HCT116 (cell line): ENCODE measurements at places on chromosomes 3 and 15. TPM values are rescaled to one million over a fixed set of nuclear protein-coding genes. Genes with fewer than 3 reads are reported as not detected.

REC114 gene
- total RNA-seq: not detected

CLDN1 gene
- total RNA-seq: 0.20 TPM

TNNC1 gene
- 2.2 TPM for total RNA-seq

SLC22A14 gene
- total RNA-seq: 0.22 TPM
